ENCODE measurements at places on chromosomes 2 and 18. TPM values are rescaled to one million over a fixed set of nuclear protein-coding genes. Genes with fewer than 3 reads are reported as not detected.

DNA sequence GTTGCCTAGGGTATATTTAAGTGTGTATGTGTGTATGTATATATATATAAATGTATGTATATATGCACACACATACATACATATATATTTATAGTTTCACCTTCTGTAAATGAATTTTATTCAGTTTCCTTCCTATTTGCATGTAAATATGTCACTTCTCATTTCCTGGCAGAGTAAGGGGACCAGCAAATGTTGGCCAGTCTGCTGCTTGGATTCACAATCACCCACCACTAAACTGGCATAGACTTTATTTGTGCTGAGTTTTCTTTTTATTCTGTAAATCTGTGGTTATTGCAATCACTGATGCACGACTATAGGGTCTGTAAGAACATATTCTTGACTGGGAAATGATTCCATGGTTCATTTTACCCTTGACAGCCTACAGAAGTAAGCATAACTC lies 640.4 kb upstream of the FAM98A start:
- no peak for DNase-seq

GRCh38 chr18:32346671-32347070 lies 124.0 kb downstream of the GAREM1 start:
- no peak for DNase-seq

DNA sequence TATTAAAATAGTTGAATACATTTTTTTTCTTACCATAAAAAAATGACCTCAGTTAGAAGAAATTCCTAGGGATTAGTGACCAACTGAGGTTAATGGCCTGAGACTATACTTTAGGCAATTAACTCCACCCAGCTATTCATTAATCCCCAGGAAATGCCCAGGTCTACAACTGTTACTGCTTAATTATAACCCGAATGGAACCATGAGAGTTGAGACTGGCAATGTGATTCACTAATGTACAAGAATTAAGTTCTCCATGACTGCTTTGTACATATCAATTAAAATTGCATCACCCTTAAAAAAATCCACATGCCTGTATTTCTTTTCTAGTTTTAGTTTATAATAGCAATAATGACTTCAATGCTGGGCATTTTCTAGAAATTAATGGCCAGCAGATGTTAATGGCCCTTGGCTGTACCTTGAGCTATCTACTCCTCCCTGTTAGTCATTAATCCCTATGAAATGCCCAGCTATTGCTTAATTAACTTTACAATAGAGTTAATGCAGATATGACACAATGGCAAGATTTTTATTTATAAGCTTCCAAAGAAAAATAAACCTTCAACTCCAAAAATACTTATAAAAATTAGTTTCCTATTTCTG lies 44.1 kb downstream of the ERBB4 start:
- no peak for DNase-seq

GRCh38 chr2:204180649-204181048 lies 244.1 kb downstream of the ICOS start:
- DNase-seq = no peak

DNA sequence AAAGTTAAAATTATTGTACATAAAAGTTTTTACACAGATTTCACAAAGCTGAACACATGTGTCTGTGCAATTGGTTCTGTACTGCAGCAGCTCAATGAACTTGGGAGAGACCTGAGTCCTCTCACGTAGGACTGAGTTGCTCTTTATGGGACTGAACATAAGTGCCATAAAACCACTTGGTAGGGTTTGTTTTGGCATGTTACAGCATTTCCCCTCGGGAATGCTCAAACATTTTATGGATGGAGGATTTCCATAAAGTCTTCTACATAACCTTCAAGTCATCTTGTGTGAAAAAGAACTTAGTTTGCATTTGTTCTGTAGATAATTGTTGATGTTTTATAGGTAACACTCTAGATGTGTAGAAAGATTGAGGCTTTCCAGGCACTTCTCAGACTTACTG lies 15.9 kb downstream of the LYPD6 start:
- DNase-seq = no peak

- no peak for DNase-seq
These were observed 21.0 kb downstream of the ZAP70 start for GRCh38 chr2:97734061-97735051.

GRCh38 chr18:48829443-48830149 lies 121.2 kb downstream of the SMAD7 start:
- no peak for DNase-seq

HOXD4 gene
- 38.0 TPM for polyA plus RNA-seq

CTNNA2 gene
- 5.4 TPM for polyA plus RNA-seq

BCS1L gene
- 55.1 TPM for polyA plus RNA-seq

ABCB11 gene
- 0.03 TPM for polyA plus RNA-seq

FOXD4L1 gene
- 0.17 TPM for polyA plus RNA-seq

GPR45 gene
- polyA plus RNA-seq = not detected

Data from right renal cortex interstitium (tissue), 3 donors.